Aorta (tissue), 5 donors: ENCODE measurements at places on chromosomes 16 and 17.

- no peak for DNase-seq
Observed at GRCh38 chr17:61425682-61426481, 26.2 kb downstream of the TBX2 start.

DNA sequence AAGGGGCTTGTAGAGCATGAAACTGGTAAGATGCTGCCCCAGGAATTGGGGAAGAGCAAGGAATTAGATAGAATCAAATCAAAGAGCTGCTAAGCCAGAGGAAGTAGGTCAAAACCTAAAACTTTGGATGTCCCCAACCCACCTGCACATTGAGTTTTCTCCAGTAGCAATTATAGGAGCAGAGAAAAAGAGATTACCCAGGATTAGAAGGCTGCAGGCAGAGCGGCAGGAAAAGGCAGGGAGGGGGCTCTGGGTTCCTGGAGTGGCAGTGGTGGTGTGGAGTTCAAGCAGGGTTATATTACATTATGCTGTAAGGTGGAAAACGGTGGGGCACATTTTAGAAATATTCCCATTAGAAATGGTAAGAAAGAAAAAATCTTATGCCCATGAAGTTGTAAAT lies 68.3 kb downstream of the KSR1 start:
- no peak for DNase-seq

- no peak for DNase-seq
Observed at GRCh38 chr17:41446806-41447205, 6.0 kb upstream of the KRT38 start.

GRCh38 chr17:55585629-55586028 lies 74.4 kb upstream of the SMIM36 start:
- DNase-seq: no peak

DNA sequence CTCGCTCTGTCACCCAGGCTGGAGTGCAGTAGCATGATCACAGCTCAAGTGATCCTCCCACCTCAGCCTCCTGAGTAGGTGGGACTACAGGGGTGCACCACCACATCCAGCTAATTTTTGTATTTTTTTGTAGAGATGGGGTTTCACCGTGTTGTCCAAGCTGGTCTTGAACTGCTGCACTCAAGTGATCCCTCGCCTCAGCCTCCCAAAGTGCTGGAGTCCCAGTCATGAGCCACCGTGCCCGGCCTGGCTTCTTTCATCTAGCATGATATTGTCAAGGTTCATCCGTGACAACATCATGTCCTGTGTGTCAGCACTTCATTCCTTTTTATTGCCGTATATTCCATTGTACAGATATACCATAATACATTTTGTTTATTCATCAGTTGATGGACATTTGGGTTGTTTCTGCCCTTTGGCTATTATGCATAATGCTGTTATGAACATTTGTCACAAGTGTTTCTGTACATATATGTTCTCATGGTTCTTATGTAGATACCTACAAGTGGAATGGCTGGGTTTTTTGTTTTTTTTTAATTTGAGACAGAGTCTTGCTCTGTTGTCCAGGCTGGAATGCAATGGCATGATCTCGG lies 3.4 kb upstream of the GHDC start:
- no peak for DNase-seq
